Kasumi-1 (cell line): ENCODE measurements at places on chromosomes 7 and 10.

DNA sequence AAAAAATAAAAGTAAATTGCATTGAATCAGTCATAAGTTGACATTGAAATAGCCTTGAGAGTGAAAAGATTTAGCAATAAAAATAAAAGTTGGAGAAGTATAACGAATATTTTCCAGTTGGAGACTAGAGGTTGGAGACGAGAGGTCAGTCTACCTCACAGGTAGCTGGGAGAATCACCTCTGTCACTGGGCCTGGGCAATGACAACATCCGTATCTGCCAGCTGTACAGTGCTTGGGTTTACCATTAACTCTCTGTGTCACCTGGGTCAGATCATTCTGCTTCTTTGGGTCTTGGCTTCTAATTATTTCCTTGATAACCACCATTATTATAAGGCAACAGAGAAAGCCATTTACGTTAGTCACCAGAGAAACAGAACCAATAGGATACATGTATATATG is 62.0 kb upstream of the STEAP4 start:
- DNase-seq = no peak

DNA sequence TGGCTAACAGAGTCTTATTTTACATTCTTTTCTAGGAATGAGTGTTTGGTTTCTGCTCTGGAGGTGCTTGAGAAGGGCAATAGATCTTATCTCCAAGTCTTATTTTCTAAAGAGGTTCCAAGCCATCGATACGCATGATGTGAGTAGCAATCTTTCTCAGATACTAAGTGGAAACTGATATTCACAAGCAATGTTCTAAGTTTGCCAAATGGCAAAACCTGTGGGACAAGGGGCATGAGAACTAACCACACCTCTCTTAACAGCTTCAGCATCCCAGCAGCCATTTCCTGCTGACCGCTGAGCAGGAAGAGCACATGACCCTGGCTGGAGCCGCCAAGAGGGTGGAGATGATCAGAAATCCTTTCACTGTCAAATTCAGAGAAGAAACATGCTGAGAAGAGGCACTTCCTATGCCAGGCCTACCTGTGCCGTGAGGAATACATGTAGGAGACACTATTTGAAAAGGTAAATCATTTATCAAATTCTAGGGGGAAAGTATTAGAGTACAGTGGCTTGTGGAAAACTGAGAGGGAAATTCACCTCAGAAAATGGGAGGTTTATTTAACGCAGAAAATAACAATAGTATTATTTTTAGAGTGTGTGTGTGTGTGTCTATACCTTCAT is 35.2 kb downstream of the CCDC71L start:
- no peak for DNase-seq

DNA sequence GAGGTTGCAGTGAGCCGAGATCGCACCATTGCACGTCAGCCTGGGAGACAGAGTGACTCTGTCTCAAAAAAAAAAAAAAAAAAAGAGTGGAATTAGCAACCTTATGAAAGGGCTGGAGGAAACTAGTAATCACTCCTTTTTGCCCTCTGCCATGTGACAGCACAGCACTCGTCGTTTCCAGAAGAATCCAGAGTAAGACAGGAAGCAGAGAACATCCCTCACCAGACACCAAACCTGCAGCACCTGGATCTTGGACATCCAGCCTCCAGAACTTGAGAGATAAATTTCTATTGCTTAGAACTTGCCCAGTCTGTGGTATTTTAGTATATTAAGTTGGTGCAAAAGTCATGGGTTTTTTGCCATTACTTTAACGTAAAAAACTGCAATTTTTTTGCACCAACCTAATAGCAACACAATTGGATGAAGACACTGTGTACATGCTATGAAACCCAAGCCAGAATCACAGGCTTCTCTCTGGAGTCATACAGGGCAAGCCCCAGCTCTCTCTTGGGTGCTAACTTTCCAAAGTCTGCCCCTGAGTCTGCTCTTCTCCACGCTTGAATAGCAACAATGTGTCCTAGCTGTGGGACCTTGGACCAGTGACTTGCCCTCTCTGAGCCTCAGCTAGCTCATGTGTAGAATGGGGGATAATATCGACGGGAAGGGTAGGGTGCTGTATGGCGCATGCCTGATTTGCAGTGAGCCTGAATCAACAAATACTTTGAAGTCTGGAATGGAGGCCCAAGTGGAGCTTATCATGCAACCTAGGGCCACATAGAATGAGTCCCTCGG is 55.1 kb downstream of the CHST3 start:
- no peak for DNase-seq

- no peak for DNase-seq
Measured at GRCh38 chr10:26380815-26381214, 57.3 kb upstream of the APBB1IP start.

- no peak for DNase-seq
Measured at GRCh38 chr10:88835910-88836221, 15.8 kb downstream of the ANKRD22 start.

- no peak for DNase-seq
Measured at GRCh38 chr10:97176226-97176625, 9.5 kb downstream of the SLIT1 start.

- DNase-seq = peak; percentile 73
Measured at GRCh38 chr10:84352251-84352842, 24.0 kb downstream of the CCSER2 start.

GRCh38 chr7:47362984-47363383 is 218.9 kb downstream of the TNS3 start:
- no peak for DNase-seq

- DNase-seq = no peak
Measured at GRCh38 chr10:124000792-124001201, 92.6 kb downstream of the CHST15 start.

DNA sequence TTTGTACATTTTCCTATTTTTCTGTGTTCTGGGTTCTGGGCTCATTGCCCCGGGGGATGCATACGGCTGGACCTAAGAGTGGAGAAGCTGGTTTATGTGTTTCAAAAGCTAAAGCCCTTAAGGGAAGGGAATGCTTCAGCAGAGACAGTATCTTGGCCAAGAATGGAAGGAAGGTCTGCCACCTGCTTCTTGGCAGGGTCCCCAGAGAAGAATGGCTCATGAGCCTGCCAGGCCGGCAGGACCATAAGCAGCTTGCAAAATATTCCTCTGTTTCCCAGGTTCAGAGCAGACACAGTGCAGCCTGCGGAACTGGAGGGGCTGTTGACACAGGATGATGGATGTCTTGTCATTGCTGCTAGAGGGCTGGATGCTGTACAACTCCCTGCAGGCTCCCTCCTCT is 7.8 kb upstream of the ABHD11 start:
- DNase-seq = no peak

- no peak for DNase-seq
Measured at GRCh38 chr7:84177758-84178412, 16.7 kb downstream of the SEMA3A start.

DNA sequence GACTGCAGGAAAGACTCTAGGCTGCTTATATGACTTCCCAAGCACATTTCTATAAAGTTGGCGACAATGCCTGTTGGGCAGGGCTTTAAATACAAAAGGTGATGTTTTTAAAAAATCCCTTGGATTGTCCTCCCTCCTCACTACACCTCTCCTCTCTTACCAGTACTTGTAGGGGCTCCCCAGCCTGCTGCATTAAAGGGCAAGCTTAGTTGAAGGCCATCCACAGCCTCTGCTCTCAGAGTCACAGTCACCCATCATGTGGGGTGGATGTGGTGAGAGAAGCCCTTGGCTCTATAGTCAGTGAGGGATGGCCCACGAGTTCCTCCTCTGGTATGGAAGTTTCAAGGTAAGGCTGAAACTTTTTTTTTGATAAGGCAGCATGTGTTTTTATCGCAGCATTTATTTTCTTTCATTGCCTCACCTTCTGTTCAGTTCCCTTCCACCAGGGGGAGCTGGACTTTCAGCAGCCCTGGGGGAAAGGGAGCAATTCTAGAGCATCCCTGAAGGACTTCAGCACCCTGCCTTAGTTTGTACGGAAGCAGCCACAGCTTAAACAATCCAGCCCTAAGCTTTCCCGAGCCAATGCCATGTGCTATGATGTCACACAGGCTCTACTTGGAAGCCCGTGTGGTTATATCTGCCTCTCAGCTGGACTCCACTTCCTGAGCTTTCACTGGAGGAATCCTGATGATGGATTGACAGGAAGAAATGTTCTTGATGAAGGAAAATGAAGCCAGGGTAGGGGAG is 131.9 kb downstream of the CALCR start:
- DNase-seq = peak; percentile 49

- DNase-seq = no peak
Measured at GRCh38 chr10:80589726-80590373, 52.1 kb downstream of the SH2D4B start.

- no peak for DNase-seq
Measured at GRCh38 chr7:111727905-111728634, 165.8 kb upstream of the IMMP2L start.

- no peak for DNase-seq
Measured at GRCh38 chr10:116099023-116099420, 174.0 kb downstream of the GFRA1 start.
